Natural killer cell (primary cell): ENCODE measurements at places on chromosomes 4 and X.
A peak's percentile ranks its signal among the peaks of the same experiment; 100 is the strongest.

- no peak for DNase-seq
Measured at GRCh38 chr4:180418819-180419531, 1824.2 kb upstream of the TENM3 start.

- DNase-seq = no peak
Measured at GRCh38 chr4:183434264-183434663, 10.2 kb upstream of the CDKN2AIP start.

- DNase-seq = no peak
Measured at GRCh38 chr4:84804136-84804535, 162.4 kb downstream of the WDFY3 start.

GRCh38 chr4:137610960-137611359 lies 78.7 kb upstream of the PCDH18 start:
- no peak for DNase-seq

DNA sequence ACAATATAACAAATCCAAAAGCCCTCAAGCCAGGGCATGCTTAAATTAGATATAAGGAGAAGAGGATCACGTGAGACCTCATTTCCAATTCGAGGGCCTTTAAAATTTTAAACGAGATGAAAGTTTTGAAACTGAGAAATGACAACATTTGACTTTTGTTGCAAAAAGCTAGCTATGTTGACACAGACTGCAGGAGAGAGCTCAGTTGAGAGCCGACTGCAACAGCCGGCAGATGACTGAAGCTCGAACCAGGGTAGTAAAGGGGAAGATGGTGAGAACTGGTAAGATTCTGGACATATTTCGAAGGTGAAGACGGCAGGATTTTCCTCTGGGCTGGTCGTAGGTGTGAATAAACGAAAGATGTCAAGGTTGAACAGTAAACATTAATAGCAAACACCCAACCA lies 773 bp downstream of the PRMT9 start:
- DNase-seq = peak; percentile 47

DNA sequence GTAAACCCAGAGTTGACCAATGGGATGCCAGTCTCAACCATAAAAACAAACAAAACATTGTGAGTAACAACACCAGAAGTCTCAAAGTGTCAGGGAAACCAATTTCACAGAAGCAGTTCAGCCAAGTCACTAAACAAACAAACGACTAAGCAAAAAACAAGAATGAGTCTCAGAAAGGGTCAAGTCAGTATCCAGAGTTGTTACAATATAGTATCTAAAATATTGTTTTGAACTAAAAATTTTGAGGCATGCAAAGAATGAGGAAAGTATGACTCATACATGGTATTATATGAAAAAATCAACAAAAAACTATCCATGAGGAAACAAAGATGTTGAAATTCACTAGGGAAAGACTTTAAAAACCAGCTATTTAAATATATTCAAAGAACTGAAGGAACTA lies 70.6 kb downstream of the AR start:
- no peak for DNase-seq

GRCh38 chr4:40940317-40940741 lies 190.6 kb downstream of the NSUN7 start:
- no peak for DNase-seq

DNA sequence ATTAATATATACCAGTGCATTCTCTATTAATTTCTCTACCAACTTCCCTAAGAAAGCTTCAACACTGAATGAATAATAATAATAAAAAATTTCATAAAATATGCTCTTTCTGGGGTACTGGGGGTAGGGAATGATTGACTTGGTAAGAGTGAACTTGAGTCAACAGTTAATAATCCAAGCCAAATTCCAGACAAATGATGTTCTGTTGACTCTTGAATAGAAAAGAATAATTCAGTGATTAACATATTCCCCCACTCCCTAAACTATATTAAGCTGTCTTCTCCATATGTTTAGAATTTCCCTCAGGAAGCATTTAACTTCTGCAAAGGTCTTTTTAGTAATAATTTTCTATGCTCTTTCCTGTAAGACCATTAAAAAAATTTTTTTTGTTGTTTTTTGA lies 12.3 kb downstream of the PGRMC2 start:
- no peak for DNase-seq

DNA sequence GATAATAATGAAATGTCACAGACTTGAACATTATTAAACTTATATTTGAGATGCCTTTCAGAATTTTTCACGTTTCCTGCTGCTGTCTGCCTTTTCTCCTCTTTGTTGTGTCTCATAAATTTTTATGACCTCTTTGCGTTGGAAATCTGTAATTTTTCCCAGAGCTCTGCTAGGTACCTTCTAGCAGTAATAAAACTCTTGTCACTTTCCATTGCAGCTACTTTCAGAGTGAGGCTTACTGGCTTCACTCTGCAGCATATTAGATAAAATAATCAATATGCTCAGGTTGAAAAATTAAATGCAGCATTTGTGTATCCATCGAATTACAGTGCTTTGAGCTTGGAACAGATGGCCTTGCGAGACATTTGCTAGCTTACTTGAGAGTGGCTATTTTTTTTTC lies 689.0 kb downstream of the GRID2 start:
- DNase-seq = no peak

DNA sequence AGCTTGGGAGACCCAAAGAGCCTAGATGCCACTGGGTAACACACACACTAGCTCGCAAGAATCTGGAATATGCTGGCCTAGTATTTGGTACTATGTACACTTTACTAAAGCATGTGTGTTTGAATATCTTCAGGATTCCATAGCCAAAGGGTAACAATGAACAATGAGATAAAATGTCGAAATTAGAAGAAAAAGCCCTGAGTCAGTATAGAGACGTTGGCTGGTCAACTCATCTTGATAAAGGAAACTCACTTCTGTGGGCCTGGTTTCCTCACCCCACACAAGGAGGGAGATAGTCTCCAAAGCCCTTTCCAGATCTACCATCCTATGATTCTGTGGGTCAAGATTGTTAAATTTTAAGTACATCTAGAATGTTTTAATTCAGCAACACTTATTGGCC lies 6.9 kb downstream of the ZDHHC9 start:
- no peak for DNase-seq

GRCh38 chr4:137861682-137862081 lies 329.4 kb upstream of the PCDH18 start:
- DNase-seq = no peak

DNA sequence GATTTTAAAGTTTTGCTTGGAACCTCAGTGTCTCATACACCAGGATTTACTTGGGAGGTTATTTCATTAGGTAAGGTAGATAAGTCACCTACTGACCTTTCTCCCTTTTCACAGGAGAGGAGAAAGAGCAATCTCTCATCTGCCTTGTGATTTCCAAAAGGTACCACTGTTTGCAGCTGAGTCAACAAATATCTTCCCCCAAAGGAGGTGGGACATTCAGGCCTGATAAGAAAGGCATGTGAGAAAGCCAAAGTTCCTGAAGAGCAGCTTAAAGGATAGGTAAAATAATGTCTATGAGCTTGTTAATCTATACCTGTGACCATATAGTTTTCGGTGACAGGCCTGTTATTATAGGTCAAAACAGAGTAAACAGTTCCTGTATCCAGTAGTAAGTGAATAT lies 45.0 kb downstream of the FAM47B start:
- no peak for DNase-seq

DNA sequence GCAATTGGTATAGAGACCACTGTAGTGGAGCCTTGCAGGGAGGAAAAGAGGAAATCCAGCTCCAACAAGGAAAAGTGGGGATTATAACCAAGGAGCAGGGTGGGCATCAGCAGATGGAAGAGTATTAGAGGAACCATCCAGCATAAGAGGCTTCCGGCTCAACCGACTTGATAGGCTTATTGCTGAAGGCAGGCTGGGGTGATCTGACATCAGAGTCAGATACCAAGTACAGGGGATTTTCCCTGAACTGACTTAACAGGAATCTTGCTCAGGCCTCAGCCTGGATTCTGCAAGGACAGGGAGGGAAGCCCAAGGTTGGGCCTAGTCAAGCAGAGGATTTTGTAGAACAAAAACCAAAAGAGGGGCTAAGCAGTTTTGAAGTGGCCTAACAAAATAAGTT lies 129.6 kb downstream of the DCLK2 start:
- no peak for DNase-seq

DNA sequence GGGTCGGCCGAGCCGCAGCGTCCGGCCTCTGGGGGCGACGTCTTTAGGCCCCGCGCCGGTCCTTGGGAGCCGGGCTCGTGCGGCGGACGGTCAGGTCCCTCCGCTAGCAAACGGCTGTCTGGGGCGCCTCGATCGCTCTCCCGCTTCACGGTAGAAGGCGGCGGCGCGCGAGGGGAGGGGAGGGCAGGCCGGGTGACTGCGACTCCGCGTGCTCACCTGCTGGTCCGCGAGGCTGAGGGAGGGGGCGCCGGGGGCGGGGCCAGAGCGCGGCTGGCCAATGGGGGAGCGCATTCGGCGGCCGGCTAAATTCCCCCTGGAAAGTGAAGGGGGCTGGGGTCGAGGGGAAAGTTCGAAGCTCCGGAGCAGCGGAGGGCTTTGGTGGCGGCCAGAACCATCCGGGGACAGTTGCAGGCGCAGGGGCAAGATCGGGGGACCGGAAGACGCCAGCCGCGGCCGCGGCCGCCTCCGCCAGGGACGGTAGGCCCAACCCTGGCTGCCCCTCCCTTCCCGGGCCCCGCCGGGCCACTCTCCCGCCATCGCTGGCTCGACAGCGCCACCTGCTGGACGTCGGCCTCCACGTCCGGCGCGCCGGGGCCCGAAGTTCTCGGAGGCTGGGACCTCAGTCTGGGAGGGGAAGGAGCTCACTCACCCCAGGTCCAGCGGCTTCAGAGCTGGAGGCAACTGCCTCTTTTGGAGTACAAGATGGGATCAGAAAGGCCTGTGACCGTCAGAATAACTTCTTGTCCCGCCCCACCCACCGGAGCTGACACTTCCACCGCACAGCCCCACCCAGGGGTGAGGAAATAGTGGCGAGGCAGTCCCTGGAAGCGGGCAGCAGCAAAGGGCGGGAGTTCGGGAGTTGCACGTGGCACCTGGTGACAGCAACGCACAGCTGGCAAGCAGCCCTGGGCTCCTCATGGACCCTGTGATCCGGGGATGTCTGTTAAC lies 49.9 kb downstream of the ELF4 start:
- DNase-seq = peak; percentile 86

GRCh38 chrX:39750256-39750790 lies 347.4 kb downstream of the BCOR start:
- no peak for DNase-seq

DNA sequence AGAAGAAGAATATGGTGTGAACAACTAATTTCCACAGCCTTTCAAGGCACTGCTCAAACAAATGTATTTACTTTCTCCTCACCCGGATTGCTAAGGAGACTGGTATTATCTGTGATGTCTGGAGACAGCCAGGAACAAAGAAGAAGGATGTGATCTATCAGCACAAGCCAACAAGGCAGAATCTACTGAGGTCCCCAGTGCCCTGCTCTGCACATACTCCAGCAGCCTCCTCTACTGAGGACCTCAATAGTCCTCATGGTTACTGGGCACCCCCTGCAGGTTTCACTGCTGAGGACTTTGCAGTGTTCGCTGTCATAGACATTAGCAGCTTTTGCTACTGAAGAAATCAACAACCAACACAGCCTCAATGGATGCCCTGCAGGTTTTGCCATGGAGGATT lies 930.1 kb downstream of the ADGRL3 start:
- no peak for DNase-seq

- DNase-seq = no peak
Measured at GRCh38 chr4:138945840-138946239, 69.7 kb upstream of the NOCT start.

- DNase-seq = no peak
Measured at GRCh38 chr4:10917566-10917965, 233.0 kb upstream of the CLNK start.

- DNase-seq = no peak
Measured at GRCh38 chr4:150656891-150657290, 74.9 kb downstream of the MAB21L2 start.

- no peak for DNase-seq
Measured at GRCh38 chrX:124216396-124217115, 115.9 kb upstream of the TEX13D start.

DNA sequence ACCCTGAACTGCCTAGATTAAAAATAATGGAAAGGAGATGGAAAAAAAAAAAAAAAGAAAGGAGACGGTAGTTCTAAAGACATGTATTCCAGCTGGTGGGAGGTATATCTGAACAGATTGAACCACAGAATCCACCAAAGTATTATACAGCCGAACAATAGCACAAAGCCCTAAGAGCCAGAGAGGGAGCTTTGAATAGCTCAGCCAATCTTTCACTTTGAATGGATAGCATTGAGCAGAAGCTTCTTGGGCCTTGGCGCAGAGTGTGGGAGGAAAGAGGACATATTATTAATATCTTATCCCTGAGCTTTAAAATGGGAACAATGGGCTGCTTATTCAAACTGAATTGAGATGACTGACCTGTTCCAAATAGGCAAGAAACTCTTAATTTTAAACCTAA lies 147.8 kb upstream of the PAQR3 start:
- DNase-seq = no peak

GRCh38 chr4:174401471-174402130 lies 117.9 kb downstream of the CEP44 start:
- no peak for DNase-seq

DNA sequence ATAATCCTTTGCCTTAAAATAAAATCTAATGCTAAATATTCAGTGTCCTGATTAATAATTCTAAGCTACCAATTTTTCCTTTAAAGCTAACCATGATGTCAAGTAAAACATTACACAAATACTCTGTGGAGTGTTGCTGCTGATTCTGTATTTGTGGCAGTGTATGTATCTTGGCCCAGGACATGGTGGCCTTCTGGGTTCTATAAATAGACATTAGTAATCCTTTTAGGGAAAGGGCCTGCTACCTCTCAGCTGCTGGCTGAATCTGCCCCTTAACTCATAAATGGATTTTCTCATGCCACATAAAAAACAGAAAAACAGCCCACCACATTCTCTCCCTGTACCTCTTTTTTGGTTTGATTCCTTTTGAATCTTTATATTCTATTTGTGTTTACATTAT lies 1.2 kb upstream of the XK start:
- no peak for DNase-seq

GRCh38 chrX:36947214-36947613 lies 61.0 kb upstream of the FAM47C start:
- no peak for DNase-seq

DNA sequence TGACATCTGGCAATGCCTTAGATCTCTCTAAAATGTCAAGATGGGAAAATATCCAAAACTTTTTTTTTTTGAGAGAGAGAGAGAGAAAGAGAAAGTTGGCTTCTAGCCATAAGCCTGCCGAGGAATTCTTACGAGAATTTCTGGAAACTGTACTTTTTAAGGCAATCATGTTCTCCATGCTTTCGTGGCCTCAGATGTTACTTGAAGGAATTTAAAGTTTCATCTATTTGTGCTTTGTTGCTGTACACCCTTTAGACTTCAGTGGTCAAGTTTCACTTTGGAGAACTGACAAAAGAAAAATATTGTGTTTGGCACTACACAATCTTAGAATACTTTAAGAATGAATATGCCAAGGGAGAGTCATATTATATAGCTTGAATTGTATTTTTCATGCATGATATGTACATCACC lies 53.9 kb downstream of the FAT4 start:
- no peak for DNase-seq

DNA sequence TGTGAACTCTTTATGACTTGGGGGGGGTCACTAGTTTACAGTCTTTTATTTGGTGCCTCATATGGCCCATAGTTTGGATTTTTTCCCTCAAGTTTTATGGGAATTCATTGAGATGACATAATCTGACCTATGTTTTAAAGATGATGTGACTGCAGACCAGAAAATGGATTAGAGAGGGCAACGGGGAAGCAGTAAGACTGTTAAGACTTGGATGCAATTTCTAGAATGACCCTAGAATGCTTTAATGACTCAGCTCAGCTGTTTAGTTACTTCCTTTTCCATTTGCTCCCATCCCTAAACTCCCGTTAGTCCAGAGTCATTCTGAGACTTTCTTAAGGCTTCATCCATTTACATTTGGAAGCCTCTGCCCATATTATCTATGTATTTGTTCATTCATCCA lies 59.9 kb upstream of the PDGFRA start:
- no peak for DNase-seq

GRCh38 chr4:108536577-108536976 lies 83.8 kb upstream of the RPL34 start:
- DNase-seq = no peak
